ENCODE measurements at places on chromosomes 7 and 10.

DNA sequence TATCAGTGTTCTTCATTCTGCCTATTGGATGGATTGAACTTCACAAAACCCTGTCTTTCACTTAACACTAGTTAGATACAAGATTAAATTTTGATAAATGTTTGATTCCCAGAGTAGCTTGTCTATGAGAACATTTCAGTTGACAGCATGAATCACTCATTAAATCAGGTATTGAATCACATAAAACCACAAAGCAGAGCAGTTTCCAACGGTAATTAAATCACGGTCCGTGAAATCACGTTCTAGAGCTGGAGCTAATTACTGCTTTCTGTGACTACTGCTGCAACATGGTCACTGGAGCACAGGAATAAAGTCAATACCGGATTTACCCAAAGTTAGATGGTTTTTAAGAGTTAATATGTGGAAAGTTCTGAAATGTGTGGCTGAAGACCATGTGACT, 257.8 kb upstream of the PCDH15 start:
- DNase-seq, result no peak

GRCh38 chr7:38328814-38329213, 55.4 kb upstream of the TARP start:
- DNase-seq, result no peak

DNA sequence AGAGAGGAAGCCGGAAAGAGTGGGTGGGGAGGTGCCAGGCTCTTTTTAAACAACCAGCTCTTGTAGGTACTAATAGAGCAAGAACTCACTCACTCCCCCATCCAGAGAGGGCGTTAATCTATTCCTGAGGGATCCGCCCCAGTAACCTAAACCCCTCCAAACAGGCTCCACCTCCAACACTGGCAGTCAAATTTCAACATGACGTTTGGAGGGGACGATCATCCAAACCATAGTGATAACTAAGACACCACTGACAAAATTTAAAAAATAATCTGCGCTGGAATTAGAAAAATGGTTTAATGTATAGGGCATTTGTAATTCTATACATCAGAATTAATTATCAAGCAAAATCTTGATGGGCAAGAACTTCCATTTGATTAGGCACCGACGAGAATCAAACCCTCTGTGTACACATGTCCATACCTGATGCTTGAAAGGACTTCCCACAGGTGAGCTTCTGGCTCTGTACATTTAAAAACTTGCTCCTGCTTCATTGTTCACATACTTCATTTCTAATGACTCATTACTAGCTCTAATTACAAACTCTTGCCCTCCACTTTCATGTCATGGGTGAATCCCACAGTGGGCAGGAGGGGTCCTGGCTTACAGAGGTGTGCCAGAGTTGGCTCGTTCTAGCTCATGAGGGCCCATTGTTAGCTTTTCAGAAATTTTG, 20.6 kb upstream of the KDM7A start:
- DNase-seq, result no peak

DNA sequence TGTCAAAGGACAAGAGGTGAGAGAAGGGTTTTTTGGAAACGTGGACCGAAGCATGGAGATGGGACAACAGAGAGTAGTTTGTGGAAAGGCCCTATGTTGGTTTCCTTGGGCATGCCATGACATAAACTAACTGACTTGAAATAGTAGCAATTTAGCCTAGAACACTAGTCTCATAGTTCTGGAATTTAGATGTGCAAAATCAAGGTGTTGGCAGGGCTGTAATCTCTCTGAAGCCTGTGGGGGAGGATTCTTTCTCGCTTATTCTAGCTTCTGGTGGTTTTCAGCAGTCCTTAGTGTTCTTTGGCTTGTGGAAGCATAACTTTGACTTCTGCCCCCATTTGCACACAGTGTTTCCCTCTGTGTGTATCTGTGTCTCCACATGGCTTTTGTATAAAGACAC, 283.4 kb downstream of the GFRA1 start:
- DNase-seq, result no peak

- no peak for DNase-seq
Measured at GRCh38 chr7:142716596-142716995, 32.7 kb upstream of the PRSS1 start.

DNA sequence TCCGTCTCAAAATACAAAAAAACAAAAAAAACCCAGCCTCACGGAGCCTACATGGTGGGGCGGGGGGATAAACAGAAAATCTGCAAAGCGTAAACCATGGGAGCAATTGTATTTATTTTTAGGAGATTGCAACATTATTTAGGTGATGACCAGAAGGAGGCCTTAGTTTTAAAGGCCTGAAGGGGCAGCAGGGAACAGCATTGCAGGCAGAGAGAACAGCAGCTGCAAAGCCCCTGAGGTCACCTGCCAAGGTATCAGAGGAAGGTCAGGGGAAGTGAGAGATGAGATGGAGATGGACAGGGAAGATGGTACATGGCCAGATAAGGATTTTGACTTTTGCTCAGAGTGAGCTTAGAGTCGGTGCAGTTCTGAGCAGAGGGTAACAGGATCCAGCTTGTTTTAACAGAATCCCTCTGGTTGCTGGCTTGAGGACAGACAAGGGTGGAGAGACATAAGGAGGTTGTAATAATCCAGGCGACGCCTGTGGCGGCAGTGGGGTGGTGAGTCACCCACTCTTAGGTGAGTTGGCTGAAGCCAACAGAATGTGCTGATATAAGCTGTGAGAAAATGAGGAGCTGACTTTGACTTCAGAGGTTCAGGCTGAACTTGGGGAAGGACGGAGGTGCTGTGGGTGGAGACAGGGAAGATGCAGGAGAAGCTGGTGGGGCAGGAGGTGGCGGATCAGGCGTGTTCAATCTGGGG, 82.3 kb upstream of the GTF2I start:
- no peak for DNase-seq

- DNase-seq, result no peak
Measured at GRCh38 chr7:153935095-153935494, 117.1 kb upstream of the DPP6 start.

DNA sequence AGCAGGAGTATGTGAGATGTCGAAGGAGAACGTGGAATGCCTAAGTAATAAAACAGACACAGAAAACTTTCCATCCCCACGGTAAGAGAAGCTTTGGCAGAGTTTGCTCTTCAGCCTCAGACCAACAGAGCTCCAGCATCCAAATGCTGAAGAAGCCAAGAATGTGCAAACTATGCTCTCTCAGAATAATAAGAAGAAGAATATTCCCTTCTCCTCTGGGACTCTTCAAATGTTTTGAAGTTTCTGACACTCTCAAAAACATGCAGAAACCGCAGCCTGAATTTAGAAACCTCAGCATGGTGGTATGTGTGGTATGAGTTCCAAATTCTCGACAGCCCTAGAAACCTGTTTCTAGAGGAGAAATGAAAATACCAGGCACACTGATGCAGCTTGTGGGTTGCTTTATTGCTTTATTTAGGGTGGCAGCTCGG, 113.3 kb downstream of the KCNMA1 start:
- DNase-seq, result no peak

Measured in activated T-helper 1 cell treated with anti-CD3 and anti-CD28 coated beads, Interleukin-12 subunit alpha, Interleukin-12 subunit beta, Interleukin-2, Interleukin-4 antibody, amounts not matched to agents 30 ng/mL and 10 ng/mL and 1 ng/mL, durations not matched to agents 14 hours and 24 hours and 36 hours (primary cell).